ENCODE measurements at places on chromosomes 1 and 21. TPM values are rescaled to one million over a fixed set of nuclear protein-coding genes. Genes with fewer than 3 reads are reported as not detected.

Gene RNF186
- total RNA-seq = not detected

GRCh38 chr21:42840411-42841155 is 38.8 kb downstream of the WDR4 start:
- no peaks in the 10 kb centered on the region for H3K4me1 ChIP-seq
- H3K27ac ChIP-seq = no peak overlapping the region
- H3K4me3 ChIP-seq = no peak overlapping the region

GRCh38 chr1:32681509-32681908 is 21.1 kb downstream of the SYNC start:
- no peaks in the 10 kb centered on the region for H3K27me3 ChIP-seq
- DNase-seq = no peak
- peaks cover 62% of the 10 kb centered on the region for H3K36me3 ChIP-seq
- no peak overlapping the region for H3K27ac ChIP-seq

DNA sequence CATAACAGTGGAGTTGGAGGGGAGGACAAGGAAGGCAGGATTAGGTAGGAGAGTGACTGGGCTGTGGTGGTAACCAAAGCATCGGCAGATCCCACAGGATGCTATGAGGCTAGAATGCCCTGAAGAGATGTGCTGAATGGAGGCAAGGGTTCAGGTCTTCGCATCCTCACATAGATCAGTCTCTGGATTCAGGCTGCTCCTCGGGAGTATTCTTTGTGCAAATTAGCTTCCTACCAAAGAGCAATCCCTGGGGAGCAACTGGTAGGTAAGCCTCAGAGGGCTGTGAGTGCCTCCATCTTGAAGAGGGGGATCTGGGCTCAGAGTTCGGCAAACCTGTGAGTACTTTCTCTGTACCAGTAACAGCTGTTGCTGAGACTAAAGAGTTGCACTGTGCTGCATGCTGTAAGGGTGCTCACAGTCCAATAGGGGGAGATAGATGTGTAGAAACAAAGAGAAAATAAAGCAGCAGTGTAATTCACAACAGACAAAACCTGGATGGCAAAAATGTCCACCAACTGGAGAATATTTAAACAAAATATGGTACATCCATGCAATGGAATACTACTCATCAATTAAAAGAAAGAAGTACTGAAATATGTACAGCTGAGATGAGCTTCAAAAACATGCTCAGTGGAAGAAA is 322.4 kb upstream of the DEPDC1 start:
- H3K4me3 ChIP-seq = no peak overlapping the region
- H3K27ac ChIP-seq = no peak overlapping the region
- no peak for DNase-seq
- no peaks in the 10 kb centered on the region for H3K4me1 ChIP-seq
- H3K27me3 ChIP-seq = no peaks in the 10 kb centered on the region
- no peaks in the 10 kb centered on the region for H3K36me3 ChIP-seq

DNA sequence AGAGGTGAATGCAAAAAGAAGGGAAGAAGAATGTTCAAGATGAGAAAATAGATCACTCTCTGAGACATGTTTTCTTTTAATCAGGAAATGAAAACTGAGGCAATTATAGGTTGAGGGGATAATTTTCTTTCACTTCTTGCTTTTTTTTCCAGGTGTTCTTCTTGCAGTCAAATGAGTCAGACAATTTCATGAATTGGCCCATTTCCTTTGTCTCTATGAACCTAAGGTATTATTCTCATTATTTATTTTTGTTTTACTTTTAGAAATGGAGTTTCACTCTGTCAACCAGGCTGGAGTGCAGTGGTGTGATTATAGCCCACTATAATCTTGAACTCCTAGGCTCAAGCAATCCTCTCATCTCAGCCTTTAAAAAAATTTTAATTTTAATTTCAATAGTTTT is 3.5 kb upstream of the VASH2 start:
- peaks cover 3% of the 10 kb centered on the region for H3K27me3 ChIP-seq
- H3K4me1 ChIP-seq = no peaks in the 10 kb centered on the region
- no peak overlapping the region for H3K27ac ChIP-seq
- DNase-seq = no peak

DNA sequence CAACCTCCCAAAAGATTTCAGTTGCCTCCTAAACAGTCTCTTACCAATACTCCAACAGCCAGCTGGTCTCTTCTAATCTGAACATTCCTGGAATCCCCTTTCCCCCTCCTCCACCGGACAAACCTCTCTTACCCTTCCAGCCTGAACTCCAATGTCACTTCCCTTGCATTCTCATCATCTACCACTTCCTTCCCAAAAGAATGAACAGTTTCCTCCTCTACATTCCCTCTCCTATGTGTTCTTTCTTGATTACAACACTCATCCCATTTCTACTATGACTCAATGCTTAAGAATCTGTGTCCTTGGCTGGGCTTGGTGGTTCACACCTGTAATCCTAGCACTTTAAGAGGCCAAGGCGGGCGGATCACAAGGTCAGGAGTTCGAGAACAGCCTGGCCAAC is 417.1 kb downstream of the SETD4 start:
- H3K27ac ChIP-seq = no peak overlapping the region
- H3K36me3 ChIP-seq = no peaks in the 10 kb centered on the region
- H3K27me3 ChIP-seq = no peaks in the 10 kb centered on the region
- H3K4me3 ChIP-seq = no peak overlapping the region
- DNase-seq = no peak

- H3K36me3 ChIP-seq = no peaks in the 10 kb centered on the region
- H3K4me3 ChIP-seq = no peak overlapping the region
- H3K4me1 ChIP-seq = no peaks in the 10 kb centered on the region
- H3K27ac ChIP-seq = no peak overlapping the region
- no peak for DNase-seq
- no peaks in the 10 kb centered on the region for H3K27me3 ChIP-seq
These were observed 639.7 kb downstream of the LMO4 start for GRCh38 chr1:87968197-87968955.

Measured in naive thymus-derived CD4-positive, alpha-beta T cell (primary cell).